CD4-positive, alpha-beta T cell treated with Interleukin-6 for 4 hours (primary cell): ENCODE measurements at places on chromosomes 4 and X.

DNA sequence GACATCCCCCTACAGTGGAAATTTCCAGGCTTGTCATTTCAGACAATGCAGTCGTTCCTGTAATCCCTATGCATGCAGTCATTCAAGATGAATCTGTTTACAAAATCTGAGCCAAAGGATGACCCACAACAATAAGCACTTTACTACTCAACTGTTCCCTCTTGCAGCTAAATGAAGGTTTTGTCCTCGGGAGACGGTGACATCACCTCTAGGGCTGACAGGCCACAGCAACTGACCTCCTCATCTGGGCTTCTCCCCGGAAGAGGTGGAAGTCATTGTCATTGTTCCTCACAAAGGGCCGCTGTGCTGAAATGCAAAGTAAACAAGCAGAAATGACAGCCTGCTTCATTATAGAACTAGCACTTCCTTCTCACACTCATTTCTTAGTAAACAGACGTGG is 29.2 kb downstream of the CLRN2 start:
- DNase-seq, result no peak

DNA sequence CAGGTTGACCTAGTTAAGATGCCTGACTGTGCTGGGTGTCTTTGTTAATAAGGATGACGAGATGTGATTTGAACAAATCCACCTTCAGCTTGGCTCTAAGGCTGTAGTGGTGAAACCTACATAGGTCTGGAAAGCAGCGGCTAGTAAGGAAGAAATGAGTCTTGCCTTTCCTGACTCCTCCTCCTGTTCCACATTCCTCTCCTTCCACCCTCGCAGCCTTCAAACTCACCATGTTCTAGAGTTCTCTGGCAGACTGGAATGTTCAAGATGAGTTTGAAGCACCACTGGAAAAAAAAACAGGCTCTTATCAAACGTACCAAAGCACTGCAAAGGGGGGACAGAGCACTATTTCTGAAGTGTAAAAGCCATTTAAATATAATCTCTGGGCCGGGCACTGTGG is 395.4 kb downstream of the BMPR1B start:
- DNase-seq, result no peak

- no peak for DNase-seq
Measured at GRCh38 chr4:144338148-144338547, 197.6 kb upstream of the GYPA start.

- no peak for DNase-seq
Measured at GRCh38 chr4:73653695-73654106, 33.5 kb upstream of the RASSF6 start.

- DNase-seq, result no peak
Measured at GRCh38 chr4:152663203-152664066, 16.4 kb downstream of the TMEM154 start.

- DNase-seq, result no peak
Measured at GRCh38 chr4:168883513-168883912, 126.5 kb downstream of the CBR4 start.

DNA sequence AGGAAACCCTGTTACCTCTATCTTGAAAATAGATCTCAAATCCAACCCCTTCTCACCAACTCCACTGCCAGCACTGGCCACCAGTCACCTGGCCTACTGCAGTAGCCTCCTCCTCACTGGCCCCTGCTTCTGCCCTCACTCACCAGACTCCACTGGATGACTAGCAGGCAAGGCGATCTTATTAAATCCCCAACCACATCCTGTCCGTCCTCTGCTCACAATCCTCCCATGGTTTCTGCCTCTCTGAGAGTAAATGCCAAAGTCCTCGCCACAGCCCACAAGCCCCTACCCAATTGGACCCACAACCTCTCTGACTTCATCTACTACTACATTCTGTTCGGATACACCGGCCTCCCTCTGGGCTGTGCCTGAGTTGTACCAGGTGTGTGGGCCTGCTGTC is 5.4 kb upstream of the PIM2 start:
- no peak for DNase-seq

GRCh38 chr4:136581119-136581518 is 951.2 kb downstream of the PCDH18 start:
- no peak for DNase-seq

DNA sequence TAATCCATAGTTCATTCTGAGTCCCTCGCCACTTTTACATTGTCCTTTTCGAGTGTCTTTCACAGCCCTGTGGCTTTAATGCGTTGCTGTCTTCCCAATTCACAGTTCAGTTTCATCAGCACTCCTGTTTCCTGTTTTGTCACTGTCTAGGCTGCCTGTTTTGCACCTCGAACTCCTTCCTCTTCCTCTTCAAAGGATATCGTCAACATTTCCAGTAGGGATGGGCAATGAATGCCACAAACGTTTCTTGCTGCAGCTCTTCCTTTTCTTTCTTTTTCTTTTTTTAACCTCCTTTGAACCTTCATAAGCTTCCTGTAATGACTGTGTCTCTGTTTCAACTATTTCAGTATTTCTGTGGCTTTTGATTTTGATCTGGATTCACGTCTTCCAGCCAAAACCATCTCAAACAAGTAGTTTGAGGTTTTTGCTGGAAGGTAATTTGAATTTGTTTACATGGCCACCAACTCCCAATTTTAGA is 105.4 kb downstream of the ANXA3 start:
- peak; percentile 50 for DNase-seq

GRCh38 chr4:705278-706082 is at the start of gene PCGF3:
PCGF3 (plus strand) TSS chr4:705832; CDS start chr4:733681, 27,849 bp downstream.
- peak; percentile 98 for DNase-seq

- DNase-seq, result no peak
Measured at GRCh38 chr4:93063325-93063724, 759.6 kb downstream of the GRID2 start.

DNA sequence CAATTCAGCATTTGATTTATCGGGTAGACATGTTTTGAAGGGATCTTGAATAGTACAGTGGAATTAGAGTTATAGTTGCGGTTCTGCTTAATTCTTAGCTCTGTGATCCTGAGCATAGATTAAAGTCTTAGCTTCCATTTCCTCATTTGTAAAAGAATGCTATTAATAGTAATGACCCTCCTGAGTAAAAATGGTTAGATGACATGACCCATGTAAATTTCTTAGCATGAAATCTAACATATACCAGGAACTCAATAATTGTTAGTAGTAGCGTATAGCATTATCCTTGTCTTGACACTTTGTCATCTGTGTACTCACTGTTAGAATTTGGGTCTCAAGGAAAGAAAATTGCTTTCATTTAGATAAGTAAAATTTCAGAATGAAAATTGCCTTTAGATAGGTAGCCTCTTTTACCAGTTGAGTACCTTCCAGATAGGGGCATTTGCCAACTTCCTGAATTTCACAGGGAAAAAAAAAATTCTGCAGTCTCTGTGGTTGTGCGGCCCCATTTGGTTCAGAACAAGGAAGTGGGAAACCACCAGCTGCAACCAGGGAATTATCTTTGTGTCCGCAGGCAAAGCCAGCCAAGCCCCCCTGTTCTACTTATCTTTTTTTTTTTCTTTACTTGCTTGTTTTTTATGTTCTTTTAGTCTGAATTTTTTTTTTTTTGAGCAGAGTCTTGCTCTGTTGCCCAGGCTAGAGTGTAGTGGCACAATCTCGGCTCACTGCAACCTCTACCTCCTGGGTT is 86.9 kb downstream of the TMEM164 start:
- no peak for DNase-seq

- no peak for DNase-seq
Measured at GRCh38 chrX:73127700-73128241, 48.5 kb upstream of the PABPC1L2A start.

DNA sequence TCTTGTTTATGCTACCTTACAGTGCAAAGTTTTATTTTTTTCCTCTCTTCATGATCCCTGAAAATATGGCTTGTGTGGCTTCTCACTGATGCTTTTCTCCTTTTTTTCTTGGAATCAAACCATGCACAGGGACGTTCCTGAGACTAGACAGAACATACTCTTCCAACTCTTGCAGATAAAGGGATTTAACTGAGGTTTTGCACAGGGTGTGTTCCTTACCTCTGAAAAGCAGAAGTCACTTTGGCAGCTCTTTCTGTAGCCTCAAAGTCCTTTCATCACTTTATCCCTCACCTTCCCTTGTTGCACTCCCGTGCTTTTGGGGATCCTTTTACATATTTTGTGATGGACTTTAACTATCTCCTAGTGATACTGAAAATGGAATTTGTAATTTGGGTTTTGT is 300.1 kb downstream of the SPRY1 start:
- DNase-seq, result no peak

- no peak for DNase-seq
Measured at GRCh38 chr4:175308236-175308635, 390.1 kb downstream of the ADAM29 start.

- no peak for DNase-seq
Measured at GRCh38 chr4:95426455-95426854, 122.3 kb downstream of the UNC5C start.

GRCh38 chrX:141220342-141221008 is 21.8 kb downstream of the SPANXC start:
- no peak for DNase-seq

GRCh38 chr4:110616238-110617074 is 6.4 kb downstream of the PITX2 start:
- no peak for DNase-seq

GRCh38 chrX:10157032-10157341 is 212 bp downstream of the CLCN4 start:
- no peak for DNase-seq

GRCh38 chrX:69148946-69149345 is 16.3 kb downstream of the PJA1 start:
- no peak for DNase-seq

GRCh38 chr4:123024710-123025109 is 102.3 kb upstream of the NUDT6 start:
- DNase-seq, result no peak

DNA sequence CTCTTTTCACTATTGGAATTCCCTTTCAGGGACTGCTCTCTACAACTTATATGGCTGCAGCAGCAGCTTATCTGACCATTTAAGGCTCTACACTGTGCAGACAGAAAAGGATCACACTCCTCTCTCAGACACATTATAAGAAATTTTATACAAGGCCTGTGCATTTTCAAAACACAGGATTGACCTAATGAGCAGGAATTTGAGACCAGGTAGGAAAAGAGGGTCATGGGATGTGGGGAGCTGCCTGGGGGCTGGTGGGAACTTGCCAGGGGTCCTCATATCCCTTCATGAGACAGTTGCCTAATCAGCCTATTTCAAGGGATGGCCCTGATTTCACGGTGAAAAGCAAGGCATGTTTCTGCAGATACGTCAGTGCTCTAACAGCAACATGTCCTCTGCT is 77.1 kb downstream of the SORBS2 start:
- no peak for DNase-seq

GRCh38 chr4:155615081-155615887 is 51.4 kb upstream of the GUCY1A1 start:
- DNase-seq, result no peak

GRCh38 chr4:173272314-173272713 is 61.8 kb downstream of the HMGB2 start:
- DNase-seq, result no peak

DNA sequence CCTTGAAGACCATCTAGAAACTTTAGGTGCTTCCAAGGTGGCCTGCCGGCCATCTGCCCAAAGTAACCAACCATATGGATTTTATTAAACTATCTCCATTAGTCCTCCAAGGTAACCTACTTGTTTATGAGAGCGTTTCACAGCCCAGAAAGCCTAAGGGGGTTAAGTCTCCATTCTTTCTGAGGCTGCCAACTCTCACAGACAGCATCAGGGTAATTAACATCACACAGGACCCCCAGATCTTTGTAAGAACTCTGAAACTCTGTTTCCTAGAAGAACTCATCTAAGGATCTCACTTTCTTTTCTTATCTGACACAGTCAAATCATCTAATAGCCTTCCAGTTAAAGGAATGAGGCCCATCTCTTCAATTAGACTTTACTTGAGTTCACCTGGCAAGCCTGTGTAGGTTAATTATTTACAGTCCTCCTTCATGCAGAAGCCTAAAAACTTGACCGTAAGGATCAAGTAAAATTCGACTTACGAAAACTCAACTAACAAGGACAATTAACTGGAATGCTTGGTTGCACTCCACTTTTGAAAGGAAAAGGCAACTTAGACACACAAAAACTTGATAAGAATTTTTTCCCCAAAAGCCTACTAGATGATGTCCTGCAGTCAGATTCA is 252.5 kb downstream of the GRIA3 start:
- no peak for DNase-seq

DNA sequence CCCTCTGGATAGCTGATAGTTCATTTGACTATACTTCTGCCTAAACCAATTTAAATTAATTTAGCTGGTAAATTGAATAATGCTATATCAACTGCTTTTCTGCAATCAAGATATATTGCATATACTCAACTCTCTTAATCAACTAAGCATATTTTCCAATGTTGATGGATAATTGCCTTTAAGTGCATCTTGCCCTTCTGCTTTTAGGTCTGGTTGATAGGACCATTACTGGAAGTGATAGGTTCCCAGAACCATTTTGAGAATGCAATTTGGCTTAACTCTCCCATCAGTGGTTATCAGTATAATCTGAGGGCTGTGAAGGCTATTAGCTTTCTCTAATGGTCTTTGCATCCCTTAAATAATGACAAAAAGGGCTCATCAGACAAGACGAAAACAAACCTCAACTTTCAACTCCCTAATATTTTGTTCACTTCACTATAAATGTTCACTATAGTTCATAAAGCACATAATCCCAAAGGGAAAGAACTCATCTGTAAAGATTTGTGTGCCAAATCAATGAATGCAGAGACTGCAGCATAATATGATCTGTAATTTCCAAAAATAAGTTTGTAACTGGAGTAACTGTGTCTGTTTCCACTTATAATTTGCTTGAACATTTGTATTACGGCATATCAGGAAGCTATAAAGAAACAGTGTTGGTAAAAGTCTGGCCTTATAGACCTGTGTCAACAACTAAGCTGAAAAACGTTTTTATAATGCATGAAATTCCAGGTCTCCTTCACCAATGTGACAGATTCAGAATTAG is 273.6 kb downstream of the FBXO8 start:
- DNase-seq, result no peak

DNA sequence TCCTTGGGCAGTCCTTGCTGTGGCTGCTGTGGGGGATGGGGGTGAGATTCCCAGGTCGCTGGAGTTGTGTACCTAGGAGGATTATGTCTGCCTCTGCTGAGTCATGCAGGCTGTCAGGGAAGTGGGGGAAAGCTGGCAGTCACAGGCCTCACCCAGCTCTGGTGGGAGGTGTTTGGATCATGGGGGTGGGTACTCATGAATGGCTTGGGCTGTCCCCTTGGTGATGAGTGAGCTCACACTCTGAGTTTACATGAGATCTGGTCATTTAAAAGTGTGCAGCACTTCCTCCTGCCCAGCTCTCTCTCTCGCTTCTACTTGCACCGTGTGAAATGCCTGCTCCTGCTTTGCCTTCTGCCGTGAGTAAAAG is 24.6 kb upstream of the PDLIM3 start:
- DNase-seq, result no peak
